Activated CD8-positive, alpha-beta T cell treated with anti-CD3 and anti-CD28 coated beads, Interleukin-2, amount 10 ng/mL, durations not matched to agents 7 days and 5 days (primary cell): ENCODE measurements at places on chromosomes 5 and 9. TPM values are rescaled to one million over a fixed set of nuclear protein-coding genes. Genes with fewer than 3 reads are reported as not detected.
A peak's percentile ranks its signal among the peaks of the same experiment; 100 is the strongest.

DNA sequence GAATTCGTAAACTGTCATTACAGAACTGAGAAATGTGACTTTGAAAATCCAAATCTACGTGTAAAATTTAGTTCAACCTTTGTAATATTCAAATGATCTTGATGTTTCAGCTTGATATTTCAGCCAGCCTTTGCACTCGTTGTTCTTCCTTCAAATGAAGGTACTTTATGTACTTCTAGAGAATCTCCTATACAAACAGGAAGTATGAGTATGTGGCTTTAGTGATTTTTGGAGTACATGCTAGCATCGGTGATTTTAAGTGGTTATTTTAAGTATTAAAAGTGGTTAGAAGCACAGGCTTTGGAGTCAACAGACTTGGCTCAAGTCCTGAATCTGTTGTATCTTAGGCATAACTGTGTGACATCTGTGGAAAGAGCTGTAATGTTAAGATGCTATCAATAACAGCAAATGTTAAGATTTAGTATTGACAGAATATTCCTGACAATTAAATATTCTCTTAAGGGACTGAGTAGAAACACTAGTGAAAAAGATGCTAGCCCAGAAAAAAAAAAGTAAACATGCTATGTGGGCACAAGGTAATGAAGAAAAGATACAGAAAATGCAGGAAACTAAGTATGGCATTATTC lies 398.0 kb downstream of the ADGRV1 start:
- peaks cover 11% of the 10 kb centered on the region for H3K27me3 ChIP-seq
- no peak overlapping the region for H3K4me3 ChIP-seq
- DNase-seq, result no peak
- H3K36me3 ChIP-seq, result no peaks in the 10 kb centered on the region
- no peak overlapping the region for H3K27ac ChIP-seq
- peaks cover 4% of the 10 kb centered on the region for H3K4me1 ChIP-seq

Gene FCN2
- total RNA-seq, result not detected

GRCh38 chr9:15696979-15697378 lies 144.1 kb downstream of the CCDC171 start:
- no peak for DNase-seq
- no peaks in the 10 kb centered on the region for H3K27me3 ChIP-seq
- no peaks in the 10 kb centered on the region for H3K4me1 ChIP-seq

DNA sequence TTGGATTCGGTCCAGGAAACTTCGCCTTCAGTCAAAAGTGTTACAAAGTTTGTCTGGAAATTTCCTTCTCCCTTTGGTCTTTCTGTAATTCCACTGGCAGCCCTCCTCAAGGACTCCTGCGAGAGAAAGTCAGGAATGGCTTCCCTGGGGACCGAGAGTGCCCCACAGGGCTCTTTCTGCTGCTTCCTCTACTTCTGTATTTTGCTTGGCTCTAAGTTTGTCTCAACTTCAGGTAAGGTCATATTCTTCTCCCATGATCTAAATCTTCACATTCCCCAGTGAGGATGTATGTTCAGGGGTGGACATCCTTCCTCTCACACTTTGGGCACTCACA lies 10.3 kb upstream of the RIOK2 start:
- peaks cover 8% of the 10 kb centered on the region for H3K4me1 ChIP-seq
- peaks cover 8% of the 10 kb centered on the region for H3K27me3 ChIP-seq
- no peaks in the 10 kb centered on the region for H3K36me3 ChIP-seq
- H3K27ac ChIP-seq, result no peak overlapping the region

- no peak overlapping the region for H3K4me3 ChIP-seq
- H3K36me3 ChIP-seq, result no peaks in the 10 kb centered on the region
- no peak for DNase-seq
- no peak overlapping the region for H3K27ac ChIP-seq
- no peaks in the 10 kb centered on the region for H3K4me1 ChIP-seq
Measured at GRCh38 chr5:174363934-174364333, 318.4 kb downstream of the NSG2 start.

Gene ST8SIA4
- 37.5 TPM for total RNA-seq

DNA sequence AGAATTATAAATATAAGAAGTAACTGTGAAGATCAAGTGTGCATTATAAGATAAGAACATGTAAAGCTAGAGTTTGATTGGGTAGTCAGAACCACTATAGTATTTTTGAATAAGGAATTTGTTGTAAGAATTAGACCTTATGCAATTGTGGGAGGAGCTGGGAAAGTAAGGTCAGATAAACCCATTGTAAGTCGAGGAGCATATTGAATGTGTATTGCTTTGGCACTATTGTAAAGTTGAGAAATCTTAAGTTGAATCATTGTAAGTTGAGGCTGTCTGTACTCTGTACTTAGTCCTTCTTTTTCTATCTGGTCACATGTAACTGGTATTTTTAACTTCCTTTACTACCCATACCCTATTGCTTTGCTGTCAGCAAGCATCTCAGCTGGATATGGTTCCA lies 158.7 kb downstream of the CCDC171 start:
- H3K27me3 ChIP-seq, result no peaks in the 10 kb centered on the region
- no peak overlapping the region for H3K27ac ChIP-seq
- no peak overlapping the region for H3K4me3 ChIP-seq
- DNase-seq, result no peak

DNA sequence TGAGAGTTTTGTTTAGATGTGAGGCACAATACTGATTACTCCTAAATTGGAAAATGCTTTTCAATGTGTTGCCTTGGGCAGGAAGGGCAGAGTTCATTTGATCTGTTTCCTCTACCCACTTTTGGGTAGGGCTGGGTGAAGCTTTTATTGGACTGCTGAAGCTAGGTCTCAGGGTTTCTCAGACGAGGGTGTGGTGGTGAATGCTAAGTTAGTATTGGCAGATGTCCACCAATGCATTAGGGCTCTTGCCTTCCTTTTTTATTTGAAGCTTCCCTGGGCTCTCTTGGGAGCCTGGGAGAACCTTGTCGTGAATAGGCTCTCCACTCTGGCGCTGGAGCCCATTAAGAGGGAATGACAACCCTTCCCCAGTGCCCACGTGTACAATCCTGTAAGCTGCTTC lies 23.1 kb downstream of the SPTAN1 start:
- peak overlapping the region; percentile 44 for H3K27ac ChIP-seq
- peaks cover 69% of the 10 kb centered on the region for H3K36me3 ChIP-seq
- no peak overlapping the region for H3K4me3 ChIP-seq
- no peaks in the 10 kb centered on the region for H3K4me1 ChIP-seq

DNA sequence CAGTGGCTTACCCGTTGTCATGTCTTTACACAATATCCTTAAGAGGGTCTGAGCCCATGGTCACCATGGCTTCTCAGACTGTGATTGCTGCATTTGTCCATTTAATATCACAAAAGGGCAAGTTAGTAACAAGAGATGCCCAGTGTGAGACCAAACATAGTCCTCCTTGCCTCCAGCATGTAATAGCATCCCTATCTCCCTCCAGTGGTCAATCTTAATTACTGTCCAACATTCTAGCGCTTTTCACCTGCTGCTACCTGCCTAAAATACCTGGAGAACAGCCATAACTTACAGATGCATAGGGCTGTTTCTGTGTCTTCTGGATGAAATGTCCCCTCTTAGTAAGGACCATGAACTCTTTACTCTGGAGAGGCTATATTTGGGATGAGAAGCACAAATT lies 267.2 kb upstream of the DAB2 start:
- H3K4me3 ChIP-seq, result no peak overlapping the region
- H3K27me3 ChIP-seq, result peaks cover 2% of the 10 kb centered on the region
- no peaks in the 10 kb centered on the region for H3K4me1 ChIP-seq
